Hematopoietic multipotent progenitor cell treated with erythropoietin and hydrocortisone succinate and interleukin-3 and kit ligand, for 4 days (in vitro differentiated cells): ENCODE measurements at places on chromosomes 7 and 10.

- DNase-seq = no peak
Measured at GRCh38 chr7:19362099-19362498, 216.9 kb upstream of the FERD3L start.

DNA sequence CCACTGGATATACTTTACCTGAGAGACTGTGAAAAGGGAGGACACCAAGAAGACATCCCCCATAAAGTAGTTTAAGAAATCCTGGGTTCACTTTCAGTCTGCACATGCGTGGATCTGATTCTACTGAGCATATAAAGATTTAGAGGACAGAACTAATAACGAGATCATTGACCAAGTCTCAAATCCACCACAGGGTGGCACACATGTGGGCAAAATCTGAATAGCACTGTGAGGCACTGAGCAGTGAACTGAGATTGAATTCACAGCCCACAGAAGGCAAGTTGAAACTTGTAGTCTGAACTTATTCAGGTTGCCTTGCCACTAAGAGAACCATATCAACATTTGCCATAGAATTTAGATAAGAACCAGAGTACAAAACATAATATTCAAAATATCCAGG lies 818.6 kb downstream of the GRID1 start:
- DNase-seq = peak; percentile 8

DNA sequence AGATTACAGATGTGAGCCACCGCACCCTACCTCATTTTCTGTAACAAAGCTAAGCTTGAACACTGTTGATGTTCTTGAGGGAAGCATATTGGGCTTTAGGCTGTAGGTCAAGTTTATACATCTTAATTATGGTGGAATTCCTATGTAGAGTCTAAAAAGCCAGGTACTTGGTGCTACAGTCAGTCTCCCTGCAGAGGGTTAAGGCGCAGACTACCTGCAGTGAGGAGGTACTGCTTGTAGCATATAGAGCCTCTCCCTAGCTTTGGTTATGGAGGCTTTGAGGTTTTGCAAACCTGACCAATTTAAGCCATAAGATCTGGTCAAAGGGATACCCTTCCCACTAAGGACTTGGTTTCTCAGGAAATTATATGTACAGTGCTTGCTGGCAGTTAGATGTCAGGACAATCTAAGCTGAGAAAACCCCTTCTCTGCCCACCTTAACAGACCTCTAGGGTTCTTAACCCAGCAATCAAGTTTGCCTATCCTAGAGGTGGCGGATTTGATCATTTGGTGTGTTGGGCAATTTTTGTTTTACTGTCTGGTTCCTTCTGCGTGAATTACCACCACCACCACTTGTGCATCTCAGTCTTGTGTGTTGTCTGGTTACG lies 6.0 kb downstream of the PPIA start:
- DNase-seq = no peak

DNA sequence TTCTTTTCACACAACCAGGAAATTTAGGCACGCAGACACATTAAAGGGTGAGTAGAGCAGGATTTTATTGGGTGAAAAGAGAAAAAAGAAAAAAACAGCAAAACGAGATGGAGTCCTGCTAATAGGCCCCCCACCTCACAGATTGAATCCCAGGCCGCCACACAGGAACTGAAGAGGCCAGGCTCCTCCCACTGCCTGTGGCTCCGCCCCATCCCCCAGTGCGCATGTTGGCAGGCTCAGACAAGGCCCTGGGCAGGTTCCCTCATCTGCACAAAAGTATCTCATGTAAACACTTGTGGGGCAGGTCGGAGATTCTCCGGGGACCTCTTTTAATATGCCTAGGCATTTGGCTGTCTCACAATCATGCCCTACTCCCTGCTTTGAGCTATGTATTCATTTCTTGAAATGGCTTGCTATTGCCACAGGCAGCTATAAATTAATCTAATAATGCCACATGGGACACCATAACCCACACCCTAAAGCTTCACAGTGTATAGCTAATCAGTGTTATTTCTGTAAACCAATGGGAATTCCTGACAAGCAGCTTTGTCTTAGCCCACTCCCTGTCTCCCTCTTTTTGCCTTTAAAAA lies 76.2 kb upstream of the KIF5B start:
- DNase-seq = peak; percentile 20

GRCh38 chr7:41188163-41189130 lies 514.4 kb downstream of the INHBA start:
- no peak for DNase-seq

GRCh38 chr7:125195156-125195555 lies 265.5 kb upstream of the POT1 start:
- DNase-seq = no peak

DNA sequence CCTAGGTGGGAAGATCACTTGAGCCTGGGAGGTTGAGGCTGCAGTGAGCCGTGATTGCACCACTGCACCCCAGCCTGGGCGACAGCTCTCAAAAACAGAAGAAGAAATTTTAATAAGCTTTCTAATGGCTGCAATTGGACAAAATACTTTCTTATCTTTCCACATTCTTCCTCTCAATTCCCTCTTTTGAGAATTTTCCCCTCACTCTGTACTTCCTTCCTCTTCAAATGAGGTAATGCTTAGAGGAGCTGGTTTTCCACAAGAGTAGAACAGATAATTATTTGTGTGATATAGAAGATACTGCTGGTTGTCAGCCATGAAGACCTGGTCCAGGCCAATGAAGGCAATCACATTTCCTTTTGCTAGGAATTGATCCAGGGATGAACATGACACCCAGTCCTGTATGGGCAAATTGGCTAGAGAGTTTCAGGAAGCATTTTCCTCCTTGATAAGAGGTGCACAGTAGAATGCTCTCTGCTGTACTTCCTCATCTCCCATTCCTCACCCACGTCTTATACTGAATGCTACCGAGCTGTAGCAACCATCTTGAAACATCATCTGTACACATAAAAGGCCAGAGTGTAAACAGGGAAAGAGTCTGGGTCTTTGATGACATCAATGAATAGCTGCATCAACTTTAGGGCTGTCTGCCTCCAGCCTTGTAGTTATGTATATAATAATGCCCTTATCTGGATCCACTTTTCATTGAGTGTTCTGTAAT lies 103.9 kb downstream of the CDK6 start:
- peak; percentile 63 for DNase-seq

GRCh38 chr7:156127166-156128134 lies 315.2 kb upstream of the SHH start:
- DNase-seq = no peak

DNA sequence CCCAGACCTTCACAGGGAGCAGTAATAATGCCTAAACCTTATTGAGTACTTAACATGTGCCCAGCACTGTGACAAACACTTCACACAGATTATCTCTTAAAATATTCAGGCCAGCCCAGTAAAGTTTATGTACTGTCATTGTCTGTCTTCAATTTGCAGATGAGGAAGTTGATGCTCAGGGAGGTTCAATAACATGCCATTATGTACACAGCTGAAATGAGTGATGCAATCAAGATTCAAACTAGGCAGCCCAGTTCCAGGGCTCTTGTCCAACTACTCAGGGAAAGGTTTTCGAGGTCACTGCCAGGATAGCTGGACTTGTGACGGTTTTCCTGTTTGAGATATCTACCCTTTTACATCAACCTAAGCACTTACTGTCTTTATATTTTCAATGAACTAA lies 56.1 kb downstream of the AUTS2 start:
- peak; percentile 76 for DNase-seq

DNA sequence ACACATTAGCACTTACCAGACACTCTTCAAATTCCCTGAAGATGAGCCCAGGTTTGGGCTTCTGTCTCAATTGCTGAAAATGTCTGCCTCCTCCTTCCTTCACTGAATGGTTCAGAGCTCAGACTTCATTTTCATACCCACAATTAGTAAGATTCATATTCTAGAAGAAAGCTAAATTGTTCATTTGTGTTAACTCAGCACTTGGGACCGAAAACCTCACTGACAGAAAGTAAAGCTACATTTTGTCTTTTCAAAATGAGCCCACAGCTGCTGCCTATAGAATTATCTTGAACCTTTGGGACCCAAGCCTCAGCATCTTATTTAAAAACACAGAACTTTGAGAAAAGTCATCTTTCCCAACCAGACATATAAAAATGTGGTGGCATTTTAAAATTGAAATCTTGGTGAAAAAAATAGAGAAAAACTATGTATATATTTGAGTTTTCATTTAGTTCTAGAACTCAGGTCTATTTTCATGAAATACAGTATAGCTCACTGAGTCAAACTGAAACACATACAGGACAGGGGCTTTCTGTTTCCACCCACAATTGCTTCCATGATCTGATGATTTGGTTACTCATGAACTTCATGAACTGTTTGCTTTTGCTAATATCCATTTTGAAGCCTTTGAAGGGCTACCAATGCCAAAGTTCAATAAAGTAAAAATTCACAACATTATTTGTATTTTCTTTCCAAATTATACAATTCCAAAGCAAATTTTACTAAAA lies 119.1 kb upstream of the PFKP start:
- DNase-seq = no peak

DNA sequence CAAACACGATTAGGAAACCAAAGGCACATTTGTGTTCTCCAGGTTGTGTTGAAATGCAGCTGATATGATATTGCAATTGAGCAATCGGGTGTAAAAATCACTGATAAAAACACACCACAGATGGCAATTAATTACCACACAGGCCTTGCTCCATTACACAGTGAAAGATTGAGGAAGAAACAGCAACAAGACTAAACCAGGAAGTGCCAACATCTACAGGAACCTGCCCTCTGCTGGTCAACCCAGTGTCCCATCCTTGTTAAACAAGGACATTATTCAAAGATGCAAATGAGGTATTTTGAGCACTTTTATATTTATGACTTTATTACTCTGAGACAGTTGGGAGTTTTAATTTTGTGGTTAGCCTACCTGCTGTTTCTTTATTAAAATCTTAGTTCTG lies 765.6 kb upstream of the GHITM start:
- peak; percentile 75 for DNase-seq

GRCh38 chr7:155355745-155356144 lies 58.1 kb downstream of the INSIG1 start:
- DNase-seq = no peak
